ENCODE measurements at places on chromosomes 2 and 18.

DNA sequence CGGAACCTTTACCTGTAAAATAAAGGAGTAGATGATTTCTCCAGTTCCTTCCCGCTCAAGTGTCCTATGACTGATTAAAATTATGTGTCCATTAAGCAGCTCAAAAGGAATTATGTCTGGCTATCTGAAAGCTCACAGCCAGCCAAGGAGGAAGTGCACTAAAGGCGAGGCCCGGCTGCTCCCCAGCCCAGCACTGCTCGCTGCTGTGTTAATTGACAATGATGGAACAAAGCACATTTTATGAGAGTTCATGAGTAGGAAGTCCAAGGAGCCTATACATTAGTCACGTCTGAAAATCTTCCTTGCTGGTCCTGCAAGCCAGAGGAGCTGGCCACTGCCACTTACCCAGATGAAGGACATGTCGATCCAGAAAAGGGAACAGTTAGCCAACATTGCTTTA lies 14.3 kb downstream of the TTC32 start:
- no peak for DNase-seq

DNA sequence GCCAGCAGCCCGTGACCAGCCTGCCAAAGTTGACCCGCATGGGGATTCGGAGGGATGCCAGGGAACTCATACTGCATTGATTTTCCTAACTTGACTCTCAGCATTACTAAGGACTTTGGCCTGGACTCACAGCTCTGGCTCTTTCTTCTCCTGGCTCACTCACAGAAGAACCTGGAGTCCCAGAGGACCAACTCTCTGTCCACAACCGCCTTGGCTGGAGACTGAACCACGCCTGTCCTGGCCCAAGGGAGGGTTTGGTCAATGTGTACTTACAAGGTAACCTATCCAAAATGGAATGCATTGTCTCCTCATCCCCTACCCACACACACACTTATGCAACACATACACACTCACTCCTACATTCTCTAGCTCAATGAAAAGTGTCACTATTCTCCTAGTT lies 135.6 kb upstream of the KLHL29 start:
- peak; percentile 43 for DNase-seq

- no peak for DNase-seq
Observed at GRCh38 chr2:168552450-168552856, 96.4 kb downstream of the CERS6 start.

DNA sequence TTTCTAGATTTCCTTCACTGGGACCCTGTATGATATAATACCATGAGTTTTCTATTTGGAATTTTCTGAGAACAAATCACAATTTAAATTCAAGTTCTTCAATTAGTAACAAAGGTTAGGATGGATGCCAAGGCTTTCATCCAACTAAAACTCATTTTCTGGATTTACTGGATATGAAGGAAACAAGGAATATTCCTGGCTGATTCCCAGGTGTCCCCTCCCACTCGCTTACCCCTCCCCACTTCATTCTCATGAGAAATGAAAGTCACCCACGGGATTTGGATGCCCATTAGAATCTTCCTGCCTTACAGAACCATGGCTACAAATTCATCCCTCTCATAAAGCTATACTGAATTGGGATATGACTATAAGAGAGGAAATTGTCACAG lies 40.0 kb downstream of the RNU4ATAC start:
- DNase-seq = no peak

DNA sequence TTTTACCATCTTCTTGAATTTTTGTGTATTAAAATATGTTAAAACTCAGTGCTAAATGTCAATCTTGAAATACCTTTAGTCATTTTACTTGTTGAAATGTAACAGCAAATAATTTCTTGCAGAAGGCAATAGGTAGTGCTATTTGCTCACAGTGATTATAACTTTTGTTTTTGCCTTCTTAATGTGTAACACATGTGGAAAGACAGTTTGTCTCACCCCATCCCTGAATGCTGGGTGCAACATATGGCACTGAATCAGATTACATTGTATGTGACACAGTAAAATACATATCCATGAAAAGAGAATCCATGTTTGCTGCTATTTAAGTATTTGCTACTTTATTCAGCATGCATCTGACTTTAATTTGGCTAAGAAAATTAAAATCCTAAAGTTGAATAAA lies 35.3 kb downstream of the FRZB start:
- DNase-seq = no peak

- no peak for DNase-seq
Observed at GRCh38 chr18:53639687-53640086, 584.8 kb downstream of the MBD2 start.

DNA sequence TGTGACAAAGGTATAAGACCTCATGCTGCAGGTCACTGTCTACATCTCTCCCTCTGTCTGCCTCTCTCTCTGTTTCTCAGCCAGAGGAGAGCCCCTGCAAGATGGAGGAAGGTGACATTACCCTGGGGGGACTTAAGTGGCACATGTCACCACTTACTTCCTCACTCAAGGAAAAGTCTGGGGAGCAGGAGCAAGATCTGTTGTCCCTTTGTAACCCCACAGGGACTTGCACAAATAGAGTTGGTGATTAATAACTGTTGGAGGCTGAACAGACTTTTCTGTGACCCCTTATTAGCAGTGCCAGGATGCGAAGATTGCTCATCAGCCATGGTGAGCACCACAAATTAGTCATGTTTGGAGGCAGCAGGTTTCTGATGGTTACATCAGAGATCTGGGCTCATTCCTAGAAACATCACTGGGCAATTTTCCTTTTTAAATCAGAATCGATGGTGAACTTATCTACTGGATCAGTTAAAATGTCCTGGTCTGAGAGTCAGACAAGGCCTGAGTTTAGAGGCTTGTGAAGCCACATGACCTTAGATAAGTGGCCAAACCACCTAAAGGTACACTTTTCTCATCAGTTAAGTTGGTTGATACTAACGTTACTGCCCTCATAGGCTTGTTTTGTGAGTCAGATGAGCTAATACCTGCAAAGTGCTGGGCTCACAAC lies 81.2 kb upstream of the LTBP1 start:
- no peak for DNase-seq

DNA sequence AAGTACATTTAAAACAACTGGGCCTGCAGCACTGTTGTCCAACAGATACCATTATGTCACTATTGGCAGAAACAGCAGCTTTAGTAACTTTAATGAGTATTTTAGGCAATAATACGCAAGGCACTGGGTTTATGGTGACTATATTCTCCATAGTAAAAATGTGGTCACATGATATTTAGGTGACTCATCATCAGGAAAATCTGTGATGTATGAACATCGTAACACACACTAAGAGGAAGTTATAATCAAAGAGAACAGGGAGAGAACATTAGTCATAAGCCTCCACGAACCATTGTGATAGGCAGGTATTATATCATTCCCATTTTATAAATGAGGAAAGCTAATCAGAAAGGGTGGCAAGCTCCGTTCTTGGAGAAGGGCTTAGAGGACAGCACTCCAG lies 36.9 kb downstream of the RAPH1 start:
- DNase-seq = no peak

DNA sequence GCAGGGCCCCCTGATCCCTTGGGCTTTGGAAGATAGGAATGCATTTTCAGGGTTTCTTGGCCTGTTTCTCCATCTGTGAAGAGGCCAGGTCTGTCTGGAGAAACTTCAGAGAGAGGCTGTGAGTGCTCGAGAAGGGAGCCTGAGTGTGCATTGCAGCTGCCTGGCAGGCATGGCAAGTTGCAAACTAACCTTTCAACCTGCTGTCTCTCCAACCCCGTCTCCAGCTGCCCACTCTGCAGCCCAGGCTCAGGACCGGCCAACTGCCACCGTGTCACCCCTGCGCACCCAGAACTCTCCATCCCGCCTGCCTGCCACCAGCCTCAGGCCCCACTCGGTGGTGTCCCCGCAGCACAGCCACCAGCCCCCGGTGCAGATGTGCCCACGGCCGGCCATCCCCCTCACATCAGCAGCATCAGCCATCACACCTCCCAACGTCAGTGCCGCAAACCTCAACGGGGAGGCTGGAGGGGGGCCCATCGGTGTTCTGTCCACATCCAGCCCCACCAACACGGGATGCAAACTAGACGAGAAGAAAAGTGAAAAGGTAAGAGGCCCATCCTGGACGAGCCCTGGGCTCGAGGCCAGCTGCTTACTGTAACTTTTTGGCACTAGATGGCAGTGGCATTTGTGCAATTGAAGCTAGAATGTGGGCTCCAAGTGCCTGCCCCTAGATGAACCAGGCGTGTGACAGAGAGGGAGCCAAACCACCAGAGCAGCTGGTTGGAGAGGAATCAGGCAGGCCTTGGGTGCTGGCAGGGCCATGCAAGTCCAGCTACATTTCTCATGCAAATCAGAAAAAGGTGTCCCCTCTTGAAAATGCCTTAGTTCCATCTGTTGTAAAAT lies 164.6 kb downstream of the SEPTIN10 start:
- DNase-seq = peak; percentile 28

DNA sequence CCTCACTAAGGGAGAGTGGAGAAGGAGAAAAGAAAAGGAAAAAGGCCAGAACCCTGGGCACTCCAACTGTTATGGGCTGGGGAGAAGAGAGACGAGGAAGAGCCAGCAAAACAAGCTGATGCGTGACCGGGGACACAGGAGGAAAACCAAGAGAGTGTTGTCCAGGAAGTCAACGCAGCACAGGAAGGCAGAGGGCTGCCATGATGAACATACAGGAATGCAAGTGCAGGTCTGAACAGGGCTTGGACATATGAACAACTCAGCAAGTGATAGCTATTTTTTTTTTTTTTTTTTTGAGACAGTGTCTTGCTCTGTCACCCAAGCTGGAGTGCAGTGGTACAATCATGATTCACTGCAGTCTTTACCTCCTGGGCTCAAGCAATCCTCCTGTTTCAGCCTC lies 28.4 kb downstream of the SIX3 start:
- no peak for DNase-seq

Measured in anterior cingulate cortex (tissue), 58 donors.